ENCODE measurements at places on chromosomes 3 and 15.

DNA sequence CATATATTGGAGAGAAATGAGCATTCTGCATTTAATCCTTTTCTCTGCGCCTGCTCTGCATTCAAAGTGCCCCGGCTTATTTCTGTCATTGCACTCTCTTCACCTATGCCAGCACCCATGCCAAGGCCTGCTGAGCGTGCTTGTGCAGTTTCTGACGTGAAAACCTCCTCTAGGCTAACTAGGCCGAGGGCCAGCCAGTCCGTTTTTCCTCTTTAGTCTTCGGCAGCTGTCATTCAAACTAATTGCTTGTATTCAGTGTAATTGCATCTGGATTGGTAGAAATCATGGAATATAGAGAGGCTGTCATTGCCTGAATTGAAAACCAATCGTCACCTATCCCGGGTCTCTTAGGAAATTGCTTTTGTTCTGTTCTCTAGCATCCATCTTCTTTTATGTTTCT is 94.0 kb downstream of the ARPP21 start:
- no peak for DNase-seq

DNA sequence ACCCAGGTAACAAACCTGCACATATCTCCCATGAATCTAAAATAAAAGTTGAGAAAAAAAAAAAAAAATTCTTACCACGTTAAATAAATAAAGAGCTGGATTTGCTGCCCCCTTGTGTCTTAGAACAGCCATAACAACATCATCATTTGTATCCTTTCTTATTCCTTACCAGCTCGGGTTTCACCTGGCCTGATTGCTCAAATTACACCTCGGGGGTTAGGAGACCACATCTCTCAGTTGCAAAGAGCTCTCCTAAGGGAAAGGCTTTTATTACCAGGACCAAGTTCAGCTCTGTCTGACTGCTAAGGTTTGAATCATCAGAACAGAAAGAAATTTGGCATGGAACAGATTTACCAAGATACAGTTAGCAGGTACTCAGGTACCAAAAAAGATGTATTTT is 25.8 kb upstream of the RPL39L start:
- peak; percentile 42 for DNase-seq

- no peak for DNase-seq
Observed at GRCh38 chr3:49327485-49327884, 12.4 kb downstream of the USP4 start.

DNA sequence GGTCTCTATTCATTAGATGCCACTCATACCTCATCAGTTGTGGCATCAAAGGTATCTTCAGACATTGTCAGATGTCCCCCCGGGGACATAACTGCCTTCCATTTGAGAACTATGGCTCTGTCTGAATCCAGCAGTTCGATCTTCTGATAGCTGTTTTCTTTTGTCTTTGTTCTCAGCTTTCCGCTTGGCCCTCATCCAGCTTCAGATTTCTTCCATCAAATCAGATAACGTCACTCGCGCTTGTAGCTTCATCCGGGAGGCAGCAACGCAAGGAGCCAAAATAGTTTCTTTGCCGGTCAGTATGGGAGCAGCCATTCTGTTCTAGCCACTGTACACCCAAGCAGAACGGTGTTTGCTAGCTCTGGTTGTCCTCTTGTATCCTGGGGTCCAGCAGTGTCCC is 4.4 kb downstream of the NIT2 start:
- no peak for DNase-seq

- peak; percentile 36 for DNase-seq
Observed at GRCh38 chr3:71428841-71429596, 154.5 kb downstream of the FOXP1 start.

- no peak for DNase-seq
Observed at GRCh38 chr3:13417166-13417947, 2.8 kb downstream of the NUP210 start.

GRCh38 chr15:43293432-43293831 is 26.7 kb upstream of the TGM5 start:
- no peak for DNase-seq

- DNase-seq = no peak
Observed at GRCh38 chr15:39149636-39150150, 431.2 kb upstream of the THBS1 start.

GRCh38 chr3:19399356-19399755 is 251.0 kb downstream of the KCNH8 start:
- DNase-seq = no peak

DNA sequence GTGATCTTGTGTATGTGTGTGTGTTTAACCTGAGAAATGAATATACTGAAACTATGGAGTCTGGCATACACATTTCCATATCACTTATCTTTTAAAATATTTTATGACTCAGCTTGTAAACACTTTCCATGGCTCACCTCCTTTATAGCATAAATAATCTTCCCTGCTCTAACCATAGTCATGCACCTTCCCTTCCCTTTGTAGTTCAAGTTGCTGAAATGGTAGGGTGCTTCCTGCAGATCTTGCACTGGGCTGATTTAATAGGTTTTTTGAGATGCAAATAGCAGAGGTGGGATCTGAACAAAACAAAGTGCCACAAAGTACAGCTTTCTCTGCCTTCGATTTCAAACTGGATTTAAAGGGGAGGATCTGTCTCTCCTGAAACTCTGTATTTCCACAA is 712.7 kb upstream of the LMCD1 start:
- DNase-seq = no peak

DNA sequence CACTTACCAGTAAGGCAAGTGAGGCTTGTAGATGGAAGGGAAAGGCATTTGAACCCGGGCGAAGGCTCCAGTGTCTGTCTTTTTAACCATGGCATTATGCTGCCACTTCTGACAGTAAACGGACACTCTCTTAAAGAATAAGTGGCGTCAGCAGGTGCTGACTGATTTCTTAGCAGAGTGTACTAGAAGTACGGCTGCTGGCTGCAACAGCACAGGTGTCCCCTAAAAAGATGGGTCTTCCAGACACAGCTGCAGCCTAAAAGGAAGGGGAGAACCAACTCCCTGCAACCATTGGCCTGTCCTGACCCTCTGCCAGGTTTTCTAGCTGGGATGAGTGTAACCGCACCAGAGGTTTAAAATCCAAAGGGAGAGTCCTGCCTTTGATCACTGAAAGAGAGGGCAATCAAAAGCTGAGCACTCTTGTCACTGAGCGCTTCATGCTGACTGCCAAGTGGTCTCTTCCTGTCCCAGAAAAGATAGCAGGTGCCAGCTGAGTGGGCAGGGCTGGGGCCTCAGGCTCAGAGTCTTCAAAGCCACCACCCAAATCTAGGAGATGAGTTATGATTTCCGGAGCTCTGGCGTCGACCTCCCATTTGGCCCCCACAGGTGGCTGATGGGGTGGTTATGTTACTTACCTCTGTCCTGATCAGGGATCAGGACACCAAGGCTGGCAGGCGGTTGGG is 255.8 kb downstream of the SLCO3A1 start:
- DNase-seq = no peak

- DNase-seq = no peak
Observed at GRCh38 chr3:188236271-188236670, 82.3 kb downstream of the LPP start.

- peak; percentile 86 for DNase-seq
Observed at GRCh38 chr15:58066042-58066867, 744 bp upstream of the ALDH1A2 start.

DNA sequence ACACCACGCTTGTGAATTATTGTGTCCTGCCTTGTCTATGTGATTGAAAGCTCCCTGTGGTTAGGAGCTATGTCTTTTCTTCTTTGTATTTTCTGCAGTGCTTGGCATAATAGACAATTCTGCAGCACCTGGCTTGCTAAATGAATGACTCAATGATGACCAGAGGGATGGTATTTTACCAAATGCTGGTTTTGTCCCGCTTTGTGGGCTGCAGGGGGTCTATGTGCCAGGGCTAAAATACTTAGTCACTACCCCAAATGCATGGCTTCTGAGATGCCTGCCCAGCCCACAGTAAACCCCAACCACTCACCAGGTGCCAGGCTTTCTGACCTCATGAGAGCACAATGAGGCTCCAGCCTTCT is 50.9 kb downstream of the BOC start:
- DNase-seq = no peak

GRCh38 chr3:21654662-21655061 is 96.3 kb downstream of the ZNF385D start:
- no peak for DNase-seq

- peak; percentile 39 for DNase-seq
Observed at GRCh38 chr3:32820971-32821685, 3.3 kb downstream of the TRIM71 start.

DNA sequence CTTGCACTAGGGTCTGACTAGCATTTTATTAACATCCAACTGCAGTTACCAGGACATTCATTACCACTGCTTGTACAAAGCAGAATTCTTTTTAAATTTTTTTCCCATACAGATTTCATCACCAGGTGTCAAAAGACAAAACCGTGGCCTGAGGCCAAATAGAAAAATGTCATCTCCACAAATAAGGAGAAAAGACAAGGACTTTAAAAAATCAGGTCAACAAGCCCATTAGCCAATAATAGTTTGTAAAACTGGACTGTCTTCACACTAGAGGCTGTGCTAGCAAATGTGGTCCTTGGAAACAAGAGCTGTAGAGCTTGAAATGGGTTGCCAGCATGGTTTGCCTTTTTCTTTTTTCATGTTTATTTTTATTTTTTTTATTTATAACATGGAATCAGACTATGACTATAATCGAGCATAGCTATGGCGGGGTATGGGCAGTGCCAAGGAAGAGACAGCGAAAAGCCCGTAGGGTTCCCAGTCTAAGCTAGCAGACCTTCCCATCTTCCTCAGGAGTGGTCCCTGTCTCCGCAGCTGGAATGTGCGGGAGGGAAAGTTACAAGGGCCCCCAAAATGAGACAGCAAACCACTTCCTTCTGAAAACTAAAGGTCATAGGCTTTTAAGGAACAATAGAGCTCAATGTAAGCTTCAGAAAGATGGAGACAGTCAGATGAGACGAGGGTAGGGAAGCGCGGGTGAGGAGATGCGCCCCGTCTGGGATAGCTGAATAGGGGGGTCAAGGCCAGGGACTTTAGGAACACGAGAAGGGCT is 1.5 kb downstream of the PTPN9 start:
- peak; percentile 13 for DNase-seq

- DNase-seq = no peak
Observed at GRCh38 chr3:138442433-138442832, 8.0 kb downstream of the ESYT3 start.

- DNase-seq = no peak
Observed at GRCh38 chr15:59298225-59298853, 74.3 kb downstream of the MYO1E start.

DNA sequence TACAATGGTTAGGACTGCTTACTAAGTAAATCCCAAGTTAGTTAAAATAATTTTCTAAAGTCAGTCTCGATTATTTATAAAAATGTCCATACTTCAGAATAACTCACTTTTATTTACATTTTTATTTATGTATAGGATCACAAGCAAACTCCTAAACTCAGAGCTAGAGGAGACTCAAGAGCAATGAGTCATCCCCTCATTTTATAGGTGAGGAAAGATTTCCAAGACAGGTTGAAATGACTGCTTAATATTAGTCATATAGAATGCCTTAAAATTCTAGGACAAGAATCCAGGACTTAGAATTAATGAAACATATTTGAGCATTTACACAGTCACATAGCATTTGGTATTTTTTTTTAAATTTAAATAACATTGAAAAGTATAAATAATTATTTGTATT is 983.8 kb downstream of the SI start:
- DNase-seq = no peak

- DNase-seq = no peak
Observed at GRCh38 chr3:122773944-122774509, 19.6 kb downstream of the HSPBAP1 start.

DNA sequence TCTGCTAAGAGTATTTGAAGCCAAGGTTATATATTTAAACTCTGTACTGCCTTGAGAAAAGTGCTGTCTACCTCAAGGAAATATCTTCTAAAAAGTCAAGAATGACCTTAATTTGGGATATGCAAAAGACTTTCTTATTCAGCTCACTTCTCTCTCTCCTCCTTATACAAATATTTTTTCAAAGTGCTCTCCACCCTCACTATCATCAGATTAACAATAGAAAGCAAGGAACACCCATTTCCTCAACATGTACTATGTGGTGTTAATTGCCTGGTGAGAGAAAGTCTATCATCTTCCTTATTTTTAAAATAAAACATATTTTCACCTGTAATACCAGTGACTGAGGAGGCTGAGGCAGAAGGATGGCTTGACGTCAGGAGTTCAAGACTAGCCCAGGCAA is 44.4 kb upstream of the RSL24D1 start:
- no peak for DNase-seq

DNA sequence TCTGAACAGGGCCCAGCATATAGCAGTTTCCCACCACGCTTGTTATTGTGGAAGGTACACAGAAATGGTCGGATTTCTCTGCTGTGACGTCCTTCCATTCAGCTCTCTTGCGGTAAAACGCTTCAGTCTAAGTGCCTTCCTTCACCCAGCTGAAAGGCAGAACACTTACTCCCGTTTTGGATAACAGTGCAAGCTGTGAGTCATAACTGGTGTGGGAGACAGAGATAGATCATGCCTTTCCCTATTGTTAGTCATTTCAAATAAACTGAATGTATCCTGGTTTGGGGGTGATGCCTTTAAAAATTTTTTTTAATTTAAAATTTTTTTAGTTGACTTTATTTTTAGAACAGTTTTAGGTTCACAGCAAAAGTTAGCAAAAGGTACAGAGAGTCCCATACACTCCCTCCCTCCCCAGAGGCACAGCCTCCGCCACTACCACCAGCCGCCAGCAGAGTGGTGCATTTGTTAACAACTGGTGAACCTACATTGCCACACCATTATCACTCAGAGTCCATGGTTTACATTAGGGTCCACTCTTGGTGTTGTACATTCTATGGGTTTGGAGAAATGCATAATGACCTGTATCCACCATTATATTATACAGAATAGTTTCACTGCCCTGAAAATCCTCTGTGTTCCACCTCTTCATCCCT is 94.9 kb upstream of the NSMCE3 start:
- DNase-seq = no peak

DNA sequence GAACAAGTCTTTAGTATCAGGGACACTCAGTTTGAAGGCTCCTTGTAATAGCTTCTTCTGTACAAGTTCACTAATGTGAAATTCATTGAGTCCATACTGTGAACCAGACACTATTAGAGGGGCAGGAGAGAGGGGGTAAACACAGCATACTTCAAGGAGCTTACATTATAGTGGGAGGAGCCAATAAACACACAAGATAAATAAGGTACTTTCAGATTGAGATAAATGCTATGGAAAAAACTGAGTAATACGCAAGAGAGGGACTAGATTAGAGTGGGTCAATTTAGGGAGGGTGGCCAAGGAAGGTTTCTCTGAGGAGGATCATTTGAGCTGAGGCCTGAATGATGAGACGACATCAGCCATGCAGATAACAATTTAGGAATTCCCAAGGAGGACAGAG is 3.1 kb upstream of the AKAP13 start:
- DNase-seq = no peak

GRCh38 chr3:12445523-12446240 is 38.6 kb upstream of the TSEN2 start:
- no peak for DNase-seq

DNA sequence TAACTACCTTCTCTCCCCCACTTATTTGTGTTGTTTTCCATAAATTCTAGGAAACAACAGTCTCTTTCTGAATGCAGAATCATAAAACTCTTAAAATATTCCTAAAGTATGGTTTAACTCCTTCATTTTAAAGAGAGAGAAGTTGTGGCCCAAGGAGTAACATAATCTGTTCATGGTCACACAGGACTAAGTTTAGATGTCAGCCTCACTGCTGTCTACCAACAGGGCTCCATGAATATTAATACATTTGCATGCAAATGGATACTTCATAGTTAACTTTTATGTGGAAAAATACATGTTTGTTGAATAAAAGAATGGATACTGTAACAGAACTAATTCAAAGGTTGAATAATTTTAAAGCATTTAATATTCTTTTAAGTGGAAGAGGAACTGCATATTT is 18.5 kb upstream of the IL1RAP start:
- DNase-seq = no peak

GRCh38 chr15:100779331-100780207 is 100.1 kb upstream of the ALDH1A3 start:
- no peak for DNase-seq
